ENCODE measurements at places on chromosomes 6 and 20.

GRCh38 chr6:24357336-24358218 is at the start of gene DCDC2:
Gene DCDC2, minus strand, starts transcription at chr6:24358059. Its CDS starts 309 bp downstream, at chr6:24357750.
- DNase-seq: no peak

DNA sequence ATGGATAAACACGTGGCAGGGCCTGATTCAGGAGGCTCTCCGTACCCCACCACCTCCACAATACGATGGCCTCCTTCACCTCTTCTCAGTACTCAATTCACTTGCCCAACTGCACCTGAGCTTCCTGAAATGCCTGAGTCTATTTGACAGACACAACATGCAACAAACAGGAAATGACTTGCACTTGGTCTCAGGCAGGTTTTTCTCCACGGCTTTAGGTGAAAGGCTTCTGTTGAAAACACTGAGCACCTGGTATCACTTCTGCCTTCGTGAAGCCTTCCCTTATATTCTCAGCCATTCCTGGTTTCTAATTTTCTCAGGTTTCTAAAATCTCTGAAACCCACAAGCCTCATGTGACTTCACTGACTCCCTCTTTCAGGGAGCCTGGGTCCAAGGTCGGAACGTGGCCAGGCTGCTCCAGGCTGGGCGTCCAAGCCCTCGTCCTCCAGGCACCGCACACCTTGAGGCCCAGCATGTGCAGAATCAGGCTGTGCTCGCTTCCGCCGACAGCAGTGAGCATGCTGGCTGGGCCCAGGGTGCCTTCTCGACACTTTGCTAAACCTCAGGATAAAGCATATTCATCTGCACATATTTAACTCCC is 34.7 kb downstream of the TAF4 start:
- DNase-seq: no peak

GRCh38 chr6:80366051-80366450 is 259.6 kb downstream of the BCKDHB start:
- DNase-seq: no peak

DNA sequence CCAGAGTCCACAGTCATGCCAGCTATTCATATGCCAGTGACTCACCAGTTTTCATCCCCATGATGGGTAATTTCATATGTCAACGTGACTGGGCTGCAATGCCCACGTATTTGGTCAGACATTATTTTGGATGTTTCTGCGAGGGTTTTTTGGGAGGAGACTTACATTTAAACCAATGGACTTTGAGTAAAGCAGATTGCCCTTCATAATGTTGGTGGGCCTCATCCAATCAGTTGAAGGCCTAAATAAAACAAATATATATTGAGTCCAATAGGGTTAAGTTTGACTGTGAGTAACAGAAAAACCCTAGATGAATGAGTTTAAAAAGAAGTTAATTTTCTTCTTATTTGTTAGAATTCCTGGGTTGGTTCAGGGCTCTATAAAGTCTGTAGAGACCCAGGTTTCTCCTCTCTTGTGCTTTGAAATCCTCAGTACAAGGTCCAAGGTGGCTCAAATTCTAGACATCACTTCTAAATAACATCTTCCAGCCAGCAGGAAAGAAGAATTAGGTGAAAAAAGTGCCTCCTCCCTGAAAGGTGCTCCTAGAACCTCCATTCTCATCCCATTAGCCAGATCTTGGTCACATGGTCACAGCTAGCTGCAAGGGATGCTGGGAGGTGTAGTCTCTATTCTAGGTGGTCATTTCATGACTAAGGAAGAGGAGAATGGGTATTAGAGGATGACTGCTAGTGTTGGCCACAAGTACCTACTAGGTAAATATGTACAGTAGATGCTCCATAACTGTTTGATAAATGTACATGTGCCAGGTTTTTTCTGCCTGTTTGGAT is 16.7 kb upstream of the NEDD9 start:
- no peak for DNase-seq

- no peak for DNase-seq
Measured at GRCh38 chr6:50381099-50381415, 331.3 kb upstream of the DEFB112 start.

DNA sequence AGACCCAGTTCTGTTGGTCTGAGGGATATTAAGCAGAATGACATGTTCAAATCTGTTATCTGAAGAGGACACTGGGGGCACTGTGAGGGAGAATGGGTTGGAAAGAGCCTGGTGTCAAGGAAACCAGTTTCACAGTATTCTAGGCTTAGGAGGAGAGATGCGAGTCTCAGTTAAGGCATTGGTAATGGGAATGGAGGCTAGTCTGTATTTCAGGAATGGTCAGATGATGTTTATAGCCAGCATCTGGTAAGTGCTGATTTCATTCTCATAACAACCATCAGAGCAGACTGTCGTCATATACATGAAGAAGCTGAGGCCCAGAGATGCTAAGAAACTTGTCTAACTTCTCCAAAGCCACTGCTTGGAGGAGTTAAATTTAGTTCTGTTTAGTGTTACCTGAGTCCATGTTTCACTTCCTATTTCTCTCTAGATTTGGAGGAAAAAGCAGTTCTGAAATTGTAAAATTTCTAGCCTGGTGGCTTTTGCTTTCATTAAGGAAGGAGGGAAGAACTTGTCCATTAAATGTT is 242.0 kb downstream of the ARID1B start:
- DNase-seq: no peak

DNA sequence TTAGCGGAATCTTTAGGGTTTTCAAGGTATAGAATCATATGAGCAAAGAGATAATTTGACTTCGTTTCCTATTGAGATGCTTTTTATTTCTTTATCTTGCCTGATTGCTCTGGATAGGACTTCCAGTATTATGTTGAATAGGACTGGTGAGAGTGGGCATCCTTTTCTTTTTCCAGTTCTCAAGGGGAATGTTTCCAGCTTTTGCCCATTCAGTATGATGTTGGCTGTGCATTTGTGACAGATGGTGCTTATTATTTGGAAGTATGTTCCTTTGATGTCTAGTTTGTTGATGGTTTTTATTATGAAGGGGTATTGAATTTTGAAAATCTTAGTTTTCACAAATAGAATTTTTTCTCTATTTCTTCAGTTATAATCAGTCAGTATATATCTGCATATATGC is 656.6 kb upstream of the MAP3K7 start:
- DNase-seq: no peak

DNA sequence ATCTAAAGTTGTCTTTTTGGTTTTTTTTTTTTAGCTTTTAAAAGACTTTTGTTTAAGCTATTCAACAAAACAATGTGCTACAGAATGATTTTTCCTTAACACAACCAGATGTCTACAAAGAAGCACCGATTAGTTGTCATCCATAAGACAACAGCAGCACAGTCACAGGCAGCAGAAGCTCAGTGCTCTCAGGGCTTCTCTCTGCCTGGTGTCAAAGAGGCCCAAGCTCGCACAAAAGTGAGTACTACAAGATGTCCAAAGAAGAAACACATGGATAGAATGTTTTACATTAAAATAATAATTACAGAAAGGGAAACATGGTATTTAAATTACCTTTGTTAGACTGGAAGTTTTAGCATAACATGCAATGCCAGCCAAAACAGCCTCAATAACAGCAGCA is 81.6 kb downstream of the DNAAF9 start:
- no peak for DNase-seq

DNA sequence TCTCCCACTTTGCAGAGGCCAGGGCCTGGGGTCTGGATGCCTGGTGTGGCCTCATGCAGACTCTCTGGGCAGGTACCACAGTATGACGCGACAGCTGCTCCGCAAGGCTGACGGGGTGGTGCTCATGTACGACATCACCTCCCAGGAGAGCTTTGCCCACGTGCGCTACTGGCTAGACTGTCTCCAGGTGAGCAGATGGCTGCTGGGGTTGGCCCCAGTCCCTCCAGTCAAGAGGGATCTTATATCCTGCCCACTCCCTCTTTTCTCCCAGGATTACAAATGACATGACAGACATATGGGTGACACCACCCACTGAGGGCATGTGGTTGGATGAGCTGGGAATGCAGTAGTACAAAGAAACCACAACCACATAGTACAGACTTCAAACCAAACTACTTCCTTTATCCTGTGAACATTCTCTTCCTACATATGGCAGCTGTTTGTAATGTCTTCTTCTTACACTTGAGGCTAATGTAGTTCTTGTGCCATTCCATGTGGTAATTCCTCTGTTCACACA is 29.9 kb downstream of the RAB44 start:
- DNase-seq: no peak

DNA sequence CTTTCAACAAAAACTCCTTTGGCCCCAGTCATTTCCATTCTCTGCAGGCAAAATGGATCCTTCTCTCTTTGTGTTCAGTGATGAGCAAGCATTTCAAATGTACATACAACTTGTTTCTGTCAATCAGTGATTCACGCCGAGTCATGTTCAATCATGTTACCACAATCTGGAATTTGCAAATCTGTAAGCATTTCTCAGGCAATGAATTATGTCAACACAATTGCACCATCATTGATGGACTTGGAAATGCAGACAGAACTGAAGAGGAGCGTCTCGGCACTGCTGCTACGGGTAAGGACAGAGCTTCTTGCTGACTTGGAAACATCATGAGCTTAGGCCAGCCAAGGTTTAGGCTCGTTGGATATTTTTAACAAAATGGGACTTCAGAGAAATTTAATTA is 132.8 kb upstream of the AGPAT4 start:
- no peak for DNase-seq

DNA sequence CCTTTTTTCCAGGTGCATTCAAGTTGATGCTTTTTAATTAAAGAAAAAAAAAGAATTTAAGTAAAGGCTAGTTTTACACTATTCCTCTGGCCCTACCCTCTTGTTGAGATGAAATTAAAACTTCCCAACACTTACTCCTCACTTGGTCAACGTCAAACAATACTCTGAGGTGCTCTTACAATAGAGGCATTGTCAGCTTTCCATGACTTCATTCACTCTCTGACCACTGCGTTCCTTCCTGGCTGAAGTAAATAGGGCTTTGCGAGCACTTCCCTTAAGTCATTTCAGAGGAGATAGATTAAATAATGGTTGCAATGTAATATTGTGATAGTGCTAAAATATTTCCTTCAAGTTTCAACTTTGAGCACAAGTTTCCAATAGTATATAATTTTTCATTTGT is 229.8 kb upstream of the CEP162 start:
- no peak for DNase-seq

DNA sequence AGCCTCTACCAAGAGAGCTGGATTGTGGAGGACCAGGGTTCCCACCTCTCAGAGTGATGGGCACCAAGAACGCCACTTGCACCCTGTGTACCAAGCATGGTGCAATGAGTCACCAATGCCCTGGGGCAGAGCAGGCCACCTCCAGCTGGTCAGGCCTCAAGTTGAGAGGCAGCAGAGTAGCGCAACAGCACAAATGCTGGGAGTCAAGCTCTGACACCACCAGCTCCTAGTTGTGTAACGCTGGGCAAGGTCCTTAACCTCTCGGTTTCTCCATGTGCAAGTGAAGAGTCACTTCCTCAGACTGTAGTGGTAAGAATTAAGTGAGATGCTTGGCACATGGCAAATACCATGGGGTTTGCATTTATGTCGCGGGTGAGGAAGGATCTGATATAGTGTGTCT is 25.6 kb downstream of the GFOD1 start:
- DNase-seq: no peak

DNA sequence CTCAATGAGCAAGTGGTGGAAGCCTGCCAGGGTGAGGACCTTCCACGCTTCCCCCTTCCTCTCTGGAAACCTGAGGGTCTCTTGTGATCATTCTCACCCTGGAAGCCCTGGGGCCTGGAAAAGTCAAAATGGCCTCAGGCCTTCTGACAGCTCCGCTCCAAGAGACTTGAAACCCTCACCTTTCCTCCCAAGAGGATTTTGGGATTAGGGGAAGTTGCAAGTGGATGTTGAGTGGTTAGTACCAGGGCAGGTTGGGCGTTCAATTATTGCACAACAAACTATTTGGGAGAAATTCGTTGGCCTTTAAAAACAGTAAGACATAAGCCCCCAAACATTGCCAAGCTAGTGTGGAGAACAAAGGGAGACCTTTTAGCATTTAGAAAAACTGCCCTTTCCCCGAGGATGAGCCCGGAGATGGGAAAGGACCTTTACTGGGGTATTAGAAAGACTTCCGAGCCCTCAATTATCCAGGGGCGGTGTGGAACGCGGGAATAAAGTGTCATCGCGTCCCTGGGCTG is 4.7 kb downstream of the NKX2-2 start:
- DNase-seq: no peak

DNA sequence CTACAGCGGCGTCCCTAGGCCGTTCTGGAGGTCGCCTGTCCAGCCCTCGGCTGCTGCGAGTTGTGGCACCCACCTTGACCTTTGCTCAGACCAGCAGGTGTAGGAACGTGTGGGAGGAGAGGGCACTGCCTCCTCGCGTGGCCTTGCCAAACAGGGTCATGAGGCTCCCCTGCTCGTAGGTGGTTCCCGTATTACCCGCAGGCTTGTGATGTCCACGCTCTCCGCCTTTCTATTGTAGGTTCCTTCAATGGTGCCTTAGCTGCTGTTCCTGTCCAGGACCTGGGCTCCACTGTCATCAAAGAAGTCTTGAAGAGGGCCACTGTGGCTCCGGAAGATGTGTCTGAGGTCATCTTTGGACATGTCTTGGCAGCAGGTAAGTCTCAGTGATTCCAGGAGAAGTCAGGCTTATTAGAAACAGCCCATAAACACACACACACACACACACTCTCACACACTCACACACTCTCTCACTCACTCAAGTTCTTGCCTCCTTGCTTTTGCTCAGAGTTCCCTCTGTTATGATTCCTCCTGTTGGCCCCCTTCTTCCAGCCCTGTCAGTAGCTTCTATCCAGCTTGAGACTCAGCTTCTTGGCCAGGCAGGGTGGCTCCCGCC is 942 bp downstream of the ACAT2 start:
- DNase-seq: no peak

GRCh38 chr6:123715006-123715863 is 78.5 kb upstream of the TRDN start:
- no peak for DNase-seq

DNA sequence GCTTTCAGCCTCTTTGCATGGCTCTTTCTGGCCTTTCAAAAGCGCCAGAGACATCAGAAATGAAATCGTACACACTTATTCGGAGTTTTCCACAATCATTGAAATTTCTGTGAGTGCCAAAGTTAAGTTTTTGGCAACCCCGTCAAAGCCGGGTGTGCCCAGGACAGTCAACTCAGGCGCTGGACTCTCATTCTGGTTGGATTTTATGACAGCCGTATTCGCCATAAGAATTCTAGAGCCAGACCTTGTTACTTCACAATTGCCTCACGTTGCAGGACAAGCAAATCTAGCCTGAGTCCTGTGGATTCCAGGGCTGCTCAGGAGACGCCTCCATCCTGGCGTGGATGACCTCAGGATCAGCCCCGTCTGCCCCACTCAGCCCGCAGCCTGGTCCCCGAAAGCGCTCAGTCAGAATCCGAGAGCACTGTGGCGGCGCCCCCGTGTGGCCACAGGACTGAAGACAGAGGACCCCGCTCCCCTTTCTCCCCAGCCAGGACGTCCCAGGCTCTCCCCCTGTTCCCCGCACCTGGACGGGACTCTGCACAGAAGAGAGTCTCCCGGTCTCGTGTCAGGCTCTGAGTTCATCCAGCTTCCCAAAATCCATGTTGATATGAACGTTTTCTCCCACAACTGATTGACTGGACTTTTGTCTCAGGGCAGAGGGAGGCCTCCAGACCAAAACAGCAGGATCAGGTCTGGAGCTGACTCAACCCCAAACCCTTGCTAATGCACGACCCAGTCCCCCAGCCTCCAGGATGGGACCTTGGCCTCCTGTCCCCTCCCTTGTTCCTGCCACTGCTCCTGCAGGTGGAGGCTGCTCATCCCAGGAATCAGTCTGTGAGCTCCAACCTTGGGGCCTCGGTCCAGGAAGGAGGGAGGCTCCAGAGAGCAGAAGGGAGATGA is 38.2 kb downstream of the MICA start:
- DNase-seq: peak; percentile 73
